ENCODE measurements at places on chromosomes 5 and 9.

GRCh38 chr5:39424736-39425637 lies at the start of gene DAB2:
DAB2 (minus strand) TSS chr5:39424980; CDS start chr5:39394320, 30,660 bp downstream.
- H3K27ac ChIP-seq = no peak within 1 kb of the TSS
- H3K36me3 ChIP-seq = peaks cover 2% of the 10 kb centered on the region
- H3K4me1 ChIP-seq = peaks cover 10% of the 10 kb centered on the region
- peaks cover 55% of the 10 kb centered on the region for H3K27me3 ChIP-seq
- H3K4me3 ChIP-seq = peak within 1 kb of the TSS; percentile 84
- DNase-seq = no peak

DNA sequence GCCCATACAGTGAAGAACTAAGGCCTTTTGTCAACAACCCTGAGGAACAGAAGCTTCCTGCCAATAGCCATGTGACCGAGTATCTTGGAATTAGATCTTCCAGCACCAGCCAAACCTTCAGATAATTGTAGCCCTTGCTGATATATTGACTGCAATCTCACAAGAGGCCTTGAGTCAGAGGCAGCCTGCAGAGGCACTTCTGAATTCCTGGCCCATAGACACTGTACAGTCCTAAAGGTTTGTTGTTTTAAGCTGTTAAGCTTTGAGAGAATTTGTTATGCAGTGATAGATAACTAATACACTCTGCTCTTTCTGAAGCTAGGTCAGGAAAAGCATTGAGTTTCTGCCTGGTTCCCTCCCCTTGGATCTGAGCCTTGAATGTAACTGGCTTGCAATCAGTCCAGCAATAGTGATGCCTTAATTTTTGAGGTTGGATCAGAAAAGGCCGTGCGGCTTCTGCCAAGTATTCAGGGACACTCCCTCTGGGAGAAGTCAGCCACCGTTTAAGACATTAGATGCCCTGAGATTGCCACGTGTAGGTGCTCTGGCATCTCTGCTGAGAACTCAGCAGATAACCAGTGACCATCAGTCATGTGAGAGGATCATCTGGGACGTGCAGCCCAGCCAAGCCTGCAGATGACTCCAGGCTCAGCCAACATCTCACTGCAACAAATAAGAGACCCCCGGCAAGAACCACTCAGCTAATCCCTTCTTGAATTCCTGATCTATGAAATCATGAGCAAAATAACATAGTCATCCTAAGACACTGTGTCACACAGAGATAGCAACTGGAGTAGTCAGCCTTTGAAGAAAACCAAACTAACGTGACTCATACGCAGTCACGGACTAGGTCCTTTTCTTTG lies 126.8 kb upstream of the STC2 start:
- no peaks in the 10 kb centered on the region for H3K4me1 ChIP-seq
- no peaks in the 10 kb centered on the region for H3K36me3 ChIP-seq
- peaks cover 43% of the 10 kb centered on the region for H3K27me3 ChIP-seq
- H3K27ac ChIP-seq = no peak overlapping the region
- DNase-seq = no peak

GRCh38 chr9:125743682-125744428 lies 3.3 kb upstream of the PBX3 start:
- H3K36me3 ChIP-seq = no peaks in the 10 kb centered on the region
- DNase-seq = no peak
- H3K4me1 ChIP-seq = peaks cover 11% of the 10 kb centered on the region
- H3K4me3 ChIP-seq = no peak overlapping the region
- H3K27ac ChIP-seq = no peak overlapping the region

DNA sequence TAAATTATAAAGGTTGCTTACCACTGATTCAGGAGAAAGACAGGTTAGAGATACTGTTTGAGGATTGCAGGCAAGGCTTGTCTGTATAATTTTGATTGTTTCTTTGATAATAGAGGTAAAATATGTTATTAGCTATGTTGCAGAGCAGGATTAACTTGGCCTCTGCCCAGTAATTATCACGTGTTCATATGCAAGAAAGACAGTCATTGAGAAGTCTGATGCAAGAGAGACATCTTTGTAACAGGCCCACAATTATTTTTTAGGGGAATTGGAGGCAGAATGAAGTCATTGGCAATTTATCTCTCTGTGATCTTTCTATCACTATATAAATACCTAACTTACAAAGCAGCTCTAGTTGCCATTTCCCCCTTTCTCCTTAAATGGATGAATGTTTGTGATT lies 46.0 kb downstream of the SLC44A1 start:
- peaks cover 5% of the 10 kb centered on the region for H3K36me3 ChIP-seq
- H3K4me1 ChIP-seq = peaks cover 12% of the 10 kb centered on the region
- H3K4me3 ChIP-seq = no peak overlapping the region

GRCh38 chr9:99488131-99489059 lies 266.3 kb downstream of the SEC61B start:
- H3K4me1 ChIP-seq = peaks cover 4% of the 10 kb centered on the region
- DNase-seq = no peak
- no peak overlapping the region for H3K27ac ChIP-seq
- peaks cover 3% of the 10 kb centered on the region for H3K36me3 ChIP-seq

DNA sequence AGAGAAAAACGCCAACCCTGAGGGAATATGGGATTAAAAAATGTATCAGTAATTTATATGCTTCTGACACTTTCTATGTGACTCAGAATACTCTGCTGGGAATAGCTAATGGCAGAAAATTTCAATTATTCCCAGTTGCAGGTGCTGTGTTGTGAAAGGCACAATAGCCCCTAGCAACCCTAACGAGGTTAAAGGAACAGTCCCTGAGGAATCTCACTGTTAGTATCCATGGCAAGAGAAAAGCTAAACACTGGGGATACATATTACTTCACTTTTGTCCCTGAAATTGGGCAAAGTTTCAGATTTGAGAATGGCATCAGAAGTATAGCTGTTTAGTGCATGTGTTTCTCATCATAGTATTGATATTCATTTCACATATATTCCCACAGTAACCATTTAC lies 555.0 kb downstream of the RAB3C start:
- no peak for DNase-seq
- no peaks in the 10 kb centered on the region for H3K27me3 ChIP-seq
- H3K36me3 ChIP-seq = peaks cover 2% of the 10 kb centered on the region
- H3K4me3 ChIP-seq = no peak overlapping the region
- H3K27ac ChIP-seq = no peak overlapping the region

GRCh38 chr5:154603953-154604679 lies 126.1 kb upstream of the HAND1 start:
- peaks cover 70% of the 10 kb centered on the region for H3K27me3 ChIP-seq
- H3K27ac ChIP-seq = no peak overlapping the region
- H3K36me3 ChIP-seq = peaks cover 6% of the 10 kb centered on the region
- DNase-seq = no peak

GRCh38 chr5:95915999-95916686 lies 45.5 kb downstream of the ELL2 start:
- peaks cover 15% of the 10 kb centered on the region for H3K4me1 ChIP-seq
- H3K36me3 ChIP-seq = peaks cover 10% of the 10 kb centered on the region
- peak overlapping the region; percentile 67 for H3K27ac ChIP-seq
- no peak overlapping the region for H3K4me3 ChIP-seq
- H3K27me3 ChIP-seq = no peaks in the 10 kb centered on the region
- DNase-seq = no peak

- peaks cover 9% of the 10 kb centered on the region for H3K27me3 ChIP-seq
- no peaks in the 10 kb centered on the region for H3K36me3 ChIP-seq
- DNase-seq = no peak
- H3K4me3 ChIP-seq = no peak overlapping the region
- peaks cover 34% of the 10 kb centered on the region for H3K4me1 ChIP-seq
- peak overlapping the region; percentile 47 for H3K27ac ChIP-seq
These were observed 786 bp upstream of the HRCT1 start for GRCh38 chr9:35905051-35905781.

DNA sequence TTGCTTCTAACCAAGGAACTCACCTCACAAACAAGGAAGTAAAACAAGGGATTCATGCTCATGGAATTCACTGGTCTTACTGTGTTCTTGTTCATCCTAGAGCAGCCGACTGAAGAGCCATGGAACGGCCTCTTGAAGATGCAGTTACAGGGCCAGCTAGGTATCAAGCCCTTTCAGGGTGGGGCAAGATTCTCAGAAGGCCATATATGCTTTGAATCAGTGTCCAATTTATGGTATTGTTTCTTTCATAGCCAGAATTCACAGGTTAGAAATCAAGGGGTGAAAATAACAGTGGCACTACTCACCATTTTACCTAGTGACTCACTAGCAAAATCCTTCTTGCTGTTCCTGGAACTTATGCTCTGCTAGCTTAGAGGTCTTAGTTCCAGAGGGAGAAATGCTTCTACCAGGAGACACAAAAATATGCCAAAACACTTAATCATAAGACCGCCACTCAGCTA lies 159.5 kb upstream of the CDH10 start:
- no peaks in the 10 kb centered on the region for H3K36me3 ChIP-seq
- H3K27ac ChIP-seq = no peak overlapping the region
- H3K4me3 ChIP-seq = no peak overlapping the region
- no peak for DNase-seq
- no peaks in the 10 kb centered on the region for H3K4me1 ChIP-seq

DNA sequence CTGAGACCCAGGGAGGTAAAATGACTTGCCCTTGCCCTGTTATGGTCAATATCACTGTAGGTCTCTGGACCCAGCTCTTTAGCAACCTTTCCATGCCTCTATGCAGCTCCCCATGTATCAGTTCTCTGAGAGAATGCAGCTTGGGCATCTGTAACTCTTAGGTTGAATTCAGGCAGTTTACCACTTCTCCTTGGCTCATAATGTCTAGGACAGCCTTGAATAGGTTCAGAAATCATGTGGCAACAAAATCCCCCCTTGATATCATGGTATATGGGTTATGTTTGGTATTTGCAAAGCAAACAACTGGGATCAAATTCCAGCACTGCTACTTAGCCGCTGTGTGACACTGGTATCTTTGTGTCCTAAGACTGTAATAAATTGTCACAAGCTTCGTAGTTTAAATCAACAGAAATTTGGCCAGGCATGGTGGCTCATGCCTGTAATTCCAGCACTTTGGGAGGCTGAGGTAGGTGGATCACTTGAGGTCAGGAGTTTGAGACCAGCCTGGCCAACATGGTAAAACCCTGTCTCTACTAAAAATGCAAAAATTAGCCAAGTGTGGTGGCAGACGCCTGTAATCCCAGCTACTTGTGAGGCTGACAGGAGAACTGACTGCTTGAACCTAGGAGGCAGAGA lies 10.7 kb upstream of the SUB1 start:
- H3K4me3 ChIP-seq = no peak overlapping the region
- H3K4me1 ChIP-seq = peaks cover 4% of the 10 kb centered on the region
- DNase-seq = no peak
- H3K36me3 ChIP-seq = no peaks in the 10 kb centered on the region
- H3K27me3 ChIP-seq = no peaks in the 10 kb centered on the region

- H3K4me3 ChIP-seq = no peak within 1 kb of the TSS
- DNase-seq = peak; percentile 65
- H3K36me3 ChIP-seq = peaks cover 2% of the 10 kb centered on the region
These were observed at the start of gene HACD4 for GRCh38 chr9:21031091-21031807. HACD4 (minus strand) TSS chr9:21031640; CDS start chr9:21031590, 50 bp downstream.

GRCh38 chr5:102218159-102218558 lies 77.9 kb downstream of the SLCO4C1 start:
- no peaks in the 10 kb centered on the region for H3K27me3 ChIP-seq
- DNase-seq = no peak
- H3K27ac ChIP-seq = no peak overlapping the region
- no peak overlapping the region for H3K4me3 ChIP-seq

DNA sequence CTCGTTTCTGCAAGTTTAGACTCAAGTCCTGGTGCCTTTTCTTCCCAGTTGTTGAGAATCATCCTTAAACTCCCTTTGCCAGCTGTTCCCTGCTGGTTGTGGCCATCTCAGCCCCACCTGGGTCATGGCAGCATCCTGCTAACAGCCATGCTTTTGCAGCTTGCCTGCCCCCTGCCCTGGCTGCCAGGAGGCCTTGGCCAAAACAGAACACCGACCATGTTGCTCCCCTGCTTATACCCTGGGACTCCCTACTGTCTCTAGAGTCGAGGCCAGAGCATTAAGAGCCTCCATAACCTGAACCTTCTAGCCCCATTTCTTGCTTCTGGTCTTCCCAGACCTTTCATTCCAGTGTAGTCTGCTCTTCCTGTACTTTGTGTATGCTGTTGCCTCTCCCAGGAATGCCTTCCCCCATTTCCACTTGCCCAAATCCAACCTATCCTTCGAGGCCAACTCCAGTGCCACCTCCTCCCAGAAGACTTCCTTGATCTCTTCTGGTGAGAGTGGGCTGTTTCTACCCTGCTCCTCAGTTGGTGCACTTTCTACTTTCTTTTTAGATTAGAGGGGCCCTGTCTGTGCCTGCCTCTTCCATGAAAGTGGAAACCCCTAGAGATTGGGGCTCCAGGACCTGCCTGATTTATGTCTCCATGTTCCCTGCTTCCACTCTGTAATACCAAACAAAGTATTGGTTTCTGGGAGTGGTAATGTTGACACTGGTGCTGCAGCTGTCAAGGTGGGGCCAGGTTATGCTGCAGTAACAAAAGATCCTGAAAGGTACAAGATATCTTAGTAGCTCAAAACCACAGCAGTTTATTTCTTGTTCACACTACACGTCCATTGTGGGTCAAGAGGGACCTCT lies 88.2 kb downstream of the AMBP start:
- no peak overlapping the region for H3K27ac ChIP-seq
- H3K4me3 ChIP-seq = no peak overlapping the region
- DNase-seq = no peak
- peaks cover 3% of the 10 kb centered on the region for H3K4me1 ChIP-seq

- no peak overlapping the region for H3K27ac ChIP-seq
- no peak overlapping the region for H3K4me3 ChIP-seq
- no peaks in the 10 kb centered on the region for H3K36me3 ChIP-seq
- no peaks in the 10 kb centered on the region for H3K4me1 ChIP-seq
- H3K27me3 ChIP-seq = peaks cover 4% of the 10 kb centered on the region
- no peak for DNase-seq
These were observed 379.1 kb downstream of the DMRT2 start for GRCh38 chr9:1429297-1429696.

GRCh38 chr5:111954516-111955395 lies 197.8 kb upstream of the NREP start:
- H3K27me3 ChIP-seq = peaks cover 7% of the 10 kb centered on the region
- no peaks in the 10 kb centered on the region for H3K4me1 ChIP-seq
- no peak overlapping the region for H3K27ac ChIP-seq

DNA sequence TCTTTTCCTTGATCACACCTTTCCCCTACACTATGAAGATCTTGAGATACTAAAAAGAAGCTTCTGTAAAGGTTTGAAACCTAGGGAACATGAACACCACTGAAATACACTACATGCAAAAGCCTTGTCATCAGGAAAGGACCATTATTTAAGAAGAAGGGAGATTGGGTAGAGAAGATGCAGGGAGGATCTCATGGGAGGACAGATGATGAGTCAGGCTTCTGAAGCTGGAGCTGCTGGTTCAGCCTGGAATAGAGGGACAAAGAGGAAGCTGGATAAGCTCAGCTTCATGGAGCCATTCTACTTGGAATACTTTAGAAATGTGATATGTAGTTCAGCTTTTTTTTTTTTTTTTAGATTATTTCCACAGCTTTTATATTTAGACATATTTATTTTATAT lies 169.8 kb downstream of the MAN2A1 start:
- no peak for DNase-seq
- H3K27ac ChIP-seq = peak overlapping the region; percentile 46
- peaks cover 11% of the 10 kb centered on the region for H3K36me3 ChIP-seq
- no peak overlapping the region for H3K4me3 ChIP-seq
- H3K27me3 ChIP-seq = no peaks in the 10 kb centered on the region

- no peaks in the 10 kb centered on the region for H3K27me3 ChIP-seq
- H3K36me3 ChIP-seq = peaks cover 3% of the 10 kb centered on the region
- DNase-seq = no peak
- no peak overlapping the region for H3K4me3 ChIP-seq
- H3K27ac ChIP-seq = peak overlapping the region; percentile 75
These were observed 46.3 kb downstream of the NNT start for GRCh38 chr5:43649256-43649655.

Measured in T-helper 17 cell (primary cell).